ENCODE measurements at places on chromosomes 13 and 19. TPM values are rescaled to one million over a fixed set of nuclear protein-coding genes. Genes with fewer than 3 reads are reported as not detected.

CLDN10 gene
- not detected for total RNA-seq

DNA sequence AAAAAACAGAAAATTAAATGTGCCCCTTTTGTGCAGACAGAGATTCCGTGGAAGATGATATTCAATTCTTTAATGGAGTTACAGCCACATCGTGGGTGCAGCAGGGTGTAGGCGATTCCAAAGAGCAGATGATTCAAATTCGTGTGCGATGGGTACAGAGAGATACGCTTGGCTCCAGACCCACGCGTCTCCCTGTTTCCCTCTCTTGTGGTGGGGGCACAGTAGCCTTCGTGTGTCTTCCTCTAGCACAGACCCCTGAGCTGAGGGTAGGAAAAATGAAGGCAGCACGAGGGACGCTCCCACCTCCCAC lies 4.8 kb downstream of the TSPAN16 start:
- DNase-seq: no peak

GRCh38 chr13:93147946-93148345 lies 78.7 kb upstream of the GPC6 start:
- DNase-seq: no peak

DNA sequence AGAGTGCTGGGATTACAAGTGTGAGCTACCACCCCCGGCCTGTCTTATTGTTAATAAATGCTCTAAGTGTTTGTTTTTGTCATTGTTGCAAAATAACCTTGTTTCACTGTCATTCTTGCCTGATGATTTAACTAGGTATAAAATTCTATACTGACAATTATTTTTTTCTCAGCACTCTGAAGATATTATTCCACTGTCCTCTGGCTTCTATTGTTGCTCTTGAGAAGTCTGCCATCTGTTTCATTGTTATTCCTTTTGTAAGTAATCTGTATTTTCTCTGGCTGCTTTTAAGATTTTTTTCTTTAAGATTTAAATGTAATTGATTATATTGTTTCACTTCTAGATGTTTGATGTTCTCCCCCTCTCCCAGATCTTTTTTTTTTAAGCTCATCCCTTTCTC lies 17.6 kb downstream of the ZNF420 start:
- DNase-seq: no peak

RFPL4A gene
- not detected for total RNA-seq

GRCh38 chr19:33246709-33247440 lies 21.2 kb upstream of the SLC7A10 start:
- no peak for DNase-seq

DNA sequence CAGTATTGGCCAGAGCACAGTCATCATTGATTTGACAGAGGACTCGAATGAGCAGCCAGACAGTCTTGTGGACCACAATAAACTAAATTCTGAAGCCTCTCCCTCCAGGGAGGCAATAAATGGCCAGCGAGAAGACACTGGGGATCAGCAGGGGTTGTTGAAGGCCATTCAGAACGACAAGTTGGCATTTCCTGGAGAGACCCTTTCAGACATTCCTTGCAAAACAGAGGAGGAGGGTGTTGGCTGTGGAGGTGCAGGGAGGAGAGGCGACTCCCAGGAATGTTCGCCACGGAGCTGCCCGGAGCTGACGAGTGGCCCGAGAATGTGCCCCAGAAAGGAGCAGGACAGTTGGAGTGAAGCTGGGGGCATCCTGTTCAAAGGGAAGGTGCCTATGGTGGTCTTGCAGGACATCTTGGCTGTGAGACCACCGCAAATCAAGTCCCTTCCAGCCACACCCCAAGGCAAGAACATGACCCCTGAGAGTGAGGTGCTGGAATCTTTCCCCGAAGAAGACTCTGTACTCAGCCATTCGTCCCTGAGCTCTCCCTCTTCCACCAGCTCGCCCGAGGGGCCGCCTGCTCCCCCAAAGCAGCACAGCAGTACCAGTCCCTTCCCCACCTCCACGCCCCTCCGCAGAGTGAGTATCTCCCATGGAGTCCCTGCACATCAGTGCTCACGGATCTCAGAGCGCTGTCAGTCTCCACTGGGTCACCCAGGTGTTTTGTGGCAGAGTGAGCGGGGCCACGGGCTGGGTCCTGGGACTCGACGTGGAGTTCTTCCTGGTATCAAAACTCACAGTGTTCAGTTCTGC lies 6.9 kb downstream of the CHAF1A start:
- DNase-seq: no peak

LRFN3 gene
- 3.8 TPM for total RNA-seq

DNA sequence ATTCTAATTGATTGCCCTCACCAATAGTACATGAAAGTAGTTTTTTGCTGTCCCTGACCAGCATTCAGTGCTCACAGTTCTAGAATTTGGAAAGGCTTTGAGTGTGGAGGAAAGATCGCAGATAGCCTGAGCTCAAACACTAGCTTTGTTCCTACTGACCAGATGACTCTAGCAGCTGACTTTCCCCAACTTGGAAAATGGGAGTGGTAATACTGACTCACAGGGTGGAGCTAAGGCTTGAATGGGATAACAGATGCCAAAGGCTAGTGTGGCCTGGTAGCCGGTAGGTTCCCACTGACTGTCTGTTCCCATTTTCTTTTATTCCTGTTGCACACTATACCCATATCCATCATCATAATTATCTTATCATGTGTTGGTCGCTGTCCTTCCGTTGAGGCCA lies 3.7 kb downstream of the ZSCAN22 start:
- DNase-seq: no peak

DNA sequence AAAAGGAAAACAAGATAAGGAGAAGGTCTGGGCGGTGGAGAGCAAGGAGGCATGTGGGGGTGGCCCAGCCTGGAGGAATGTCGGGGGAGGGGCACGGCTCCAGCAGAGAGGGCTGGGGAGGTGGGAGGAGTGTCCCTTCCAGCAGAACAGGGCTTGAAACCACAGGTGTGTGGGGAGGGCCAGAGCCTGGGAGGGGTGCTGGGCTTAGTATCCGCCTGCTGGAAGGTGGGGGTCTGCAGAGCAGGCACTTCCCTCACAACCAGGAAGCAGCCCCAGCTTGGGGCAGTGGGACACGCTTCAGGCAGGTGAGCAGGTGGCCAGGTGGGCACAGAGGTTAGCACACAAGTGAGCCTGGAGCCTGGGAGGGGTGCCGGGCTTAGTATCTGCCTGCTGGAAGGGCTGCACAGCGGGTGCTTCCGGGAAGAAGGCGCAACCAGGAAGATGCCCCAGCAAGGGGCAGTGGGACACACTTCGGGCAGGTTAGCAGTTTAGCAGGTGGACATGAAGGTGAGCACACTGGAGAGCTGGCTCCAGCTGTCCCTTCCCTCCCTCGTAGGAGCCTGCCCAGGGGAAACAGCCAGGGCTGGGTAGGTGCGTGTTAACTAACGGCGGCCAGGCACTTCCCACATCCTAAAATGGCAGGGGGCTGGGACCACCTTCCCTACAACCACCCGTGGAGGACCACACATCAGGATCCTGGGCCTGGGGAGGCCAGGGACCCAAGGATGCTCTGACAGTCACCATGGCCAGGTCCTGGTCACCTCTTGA lies 3.0 kb downstream of the GAS6 start:
- DNase-seq: no peak

NLRP4 gene
- total RNA-seq: 30.2 TPM

TMEM86B gene
- 9.5 TPM for total RNA-seq

ZNF43 gene
- total RNA-seq: 10.6 TPM

- DNase-seq: no peak
Observed at GRCh38 chr13:93539914-93540313, 313.3 kb downstream of the GPC6 start.

- no peak for DNase-seq
Observed at GRCh38 chr13:39623466-39623865, 20.5 kb upstream of the LHFPL6 start.

SYNE4 gene
- 1.2 TPM for total RNA-seq

TNFSF11 gene
- not detected for total RNA-seq

DNA sequence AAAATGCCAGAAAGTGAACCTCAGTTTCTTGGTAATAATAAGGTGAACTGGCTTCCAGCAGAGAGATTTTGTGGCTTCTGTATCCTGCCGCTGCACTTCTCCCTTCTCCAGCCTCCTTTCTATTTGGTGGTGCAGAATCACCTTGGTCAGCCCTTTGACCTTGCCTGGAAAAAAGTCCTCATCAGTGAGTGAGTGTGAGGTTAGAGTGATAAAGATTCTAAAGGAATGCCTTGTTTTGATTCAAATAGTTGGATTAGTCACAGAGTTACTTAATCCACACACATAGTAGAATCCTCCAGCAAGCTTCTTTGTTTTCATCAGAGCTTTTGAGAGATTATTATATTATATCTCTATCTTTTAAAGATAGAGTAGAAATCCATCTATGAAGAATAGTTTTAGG lies 140.9 kb downstream of the KCNRG start:
- DNase-seq: no peak

DNA sequence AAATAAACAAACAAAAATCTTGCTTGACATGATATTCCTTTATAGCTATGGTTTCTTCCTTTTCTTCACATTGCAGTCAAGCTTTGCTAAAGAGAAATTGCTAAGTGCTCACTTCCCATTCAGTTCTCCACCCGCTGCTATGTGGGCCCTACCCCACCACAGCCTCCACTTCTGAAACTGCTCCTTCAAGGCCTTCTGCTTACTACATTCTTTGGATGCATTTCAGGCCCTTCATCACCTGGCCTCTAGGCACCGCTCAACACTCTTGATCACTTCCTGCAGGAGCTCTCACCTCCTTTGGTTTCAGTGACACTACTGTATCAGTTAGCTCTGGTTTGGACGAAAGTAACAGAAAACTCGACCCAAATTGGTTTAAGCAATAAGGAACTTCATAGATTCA lies 72.4 kb downstream of the KLF5 start:
- DNase-seq: peak; percentile 48

- no peak for DNase-seq
Observed at GRCh38 chr13:67277581-67277980, 47.4 kb upstream of the PCDH9 start.

DNA sequence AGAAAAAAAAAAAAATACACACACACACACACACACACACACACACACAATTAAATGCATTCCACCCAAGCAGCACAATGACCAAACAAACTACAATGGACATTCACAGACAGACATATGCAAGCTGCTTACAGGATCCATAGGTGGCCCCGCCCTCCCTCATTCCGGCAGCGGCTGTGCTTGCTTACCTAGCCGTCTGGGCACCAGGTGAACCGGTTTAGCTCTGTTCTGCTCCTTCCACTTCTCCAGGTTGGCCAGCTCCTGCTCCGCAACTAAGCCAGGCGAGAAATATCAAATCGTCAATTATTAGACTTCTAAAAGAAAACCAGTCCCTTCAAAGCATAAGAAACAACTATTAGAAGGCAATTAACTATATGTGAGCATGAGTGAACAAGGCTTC lies 23.1 kb downstream of the EPSTI1 start:
- DNase-seq: no peak

DNA sequence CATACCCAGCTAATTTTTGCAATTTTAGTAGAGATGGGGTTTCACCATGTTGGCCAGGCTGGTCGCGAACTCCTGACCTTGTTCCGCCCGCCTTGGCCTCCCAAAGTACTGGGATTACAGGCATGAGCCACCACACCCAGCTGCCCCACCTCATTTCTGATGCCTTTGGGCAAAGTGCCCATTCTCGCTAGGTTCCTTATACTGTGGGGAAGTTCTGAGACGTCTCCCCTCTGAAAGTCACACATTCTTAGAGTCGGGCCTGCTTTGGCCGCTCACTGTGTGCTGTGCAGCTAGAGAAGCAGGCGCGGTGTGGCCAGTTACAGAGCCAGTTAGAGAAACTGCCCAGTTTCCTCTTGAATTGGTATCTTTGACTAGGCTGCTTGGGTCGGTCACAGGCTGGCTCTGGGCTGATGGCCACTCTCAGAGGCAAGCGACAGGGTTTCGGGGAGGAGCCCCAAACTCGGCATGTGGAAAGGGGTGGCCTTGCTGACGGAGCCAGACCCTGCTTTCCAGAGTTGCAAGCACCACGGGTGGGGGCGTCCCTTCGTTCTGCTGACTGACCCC lies 18.0 kb downstream of the PRAM1 start:
- no peak for DNase-seq

- no peak for DNase-seq
Observed at GRCh38 chr19:58003174-58003828, 681 bp upstream of the ZNF606 start.

ARHGAP33 gene
- 12.3 TPM for total RNA-seq

DNA sequence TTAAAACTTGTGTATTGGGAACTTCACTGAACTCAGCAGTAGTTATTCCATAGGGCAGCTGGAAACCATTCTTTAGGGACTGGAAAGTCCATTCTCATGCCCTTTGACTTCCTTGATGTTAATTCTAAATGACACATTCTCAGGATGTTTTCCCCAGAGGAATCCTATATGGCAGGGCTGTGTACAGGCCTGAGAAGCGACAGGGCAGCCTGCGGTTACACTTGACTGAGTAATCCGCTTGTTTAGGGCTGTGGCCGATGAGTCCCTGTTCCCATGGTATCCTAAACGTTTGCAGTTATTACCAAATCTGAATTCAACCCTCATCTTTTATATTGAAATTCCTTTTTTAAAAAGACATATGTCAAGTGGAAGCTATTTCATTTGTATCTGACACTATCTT lies 83.5 kb downstream of the COL4A2 start:
- no peak for DNase-seq

- DNase-seq: no peak
Observed at GRCh38 chr13:81106348-81106747, 765.4 kb upstream of the SPRY2 start.

DNA sequence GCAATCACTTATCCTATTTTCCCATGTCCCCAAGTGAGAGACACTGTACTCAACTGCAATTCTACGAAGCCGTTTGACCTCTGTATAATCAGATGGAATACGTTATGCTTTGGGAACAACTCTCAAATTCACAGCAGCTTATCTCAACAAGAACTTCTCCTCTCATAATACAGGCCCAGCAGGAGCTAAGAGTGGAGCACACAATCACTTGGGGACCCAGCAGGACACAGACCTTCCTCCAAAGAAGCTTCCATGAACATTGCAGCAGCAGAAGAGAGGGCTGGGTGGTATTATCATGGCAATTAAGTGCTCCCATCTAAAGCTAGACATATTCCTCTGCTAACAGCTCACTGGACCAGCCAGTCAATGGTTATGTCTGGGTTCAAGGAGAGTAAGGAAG lies 428.3 kb upstream of the MIR17HG start:
- DNase-seq: no peak

GRCh38 chr13:35005051-35005450 lies 63.0 kb downstream of the NBEA start:
- DNase-seq: no peak

- DNase-seq: peak; percentile 92
Observed at GRCh38 chr19:7340959-7341837, 7.5 kb upstream of the ARHGEF18 start.

GARIN5A gene
- total RNA-seq: 1.2 TPM

DNA sequence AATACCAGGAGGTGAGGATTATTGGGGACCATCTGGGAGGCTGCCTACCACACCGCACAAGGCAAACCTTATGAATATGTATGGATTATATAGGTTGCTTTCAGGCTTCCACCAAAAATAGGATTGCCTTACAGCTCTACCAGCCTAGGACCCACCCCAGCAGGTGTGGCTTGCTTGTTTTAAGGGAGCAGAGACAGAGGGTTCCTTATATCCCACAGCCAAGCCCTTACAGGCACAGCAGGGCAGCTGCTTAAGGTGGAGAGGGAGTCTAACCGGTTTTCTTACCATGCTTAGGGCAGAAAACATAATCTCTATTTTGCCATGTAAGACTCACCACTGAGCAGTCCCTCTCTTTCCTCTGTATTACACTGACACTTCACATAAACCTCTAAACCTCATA lies 16.1 kb upstream of the TTYH1 start:
- no peak for DNase-seq

GRCh38 chr13:43377973-43378372 lies 354.6 kb downstream of the DNAJC15 start:
- no peak for DNase-seq

ZNF730 gene
- total RNA-seq: 5.8 TPM

SBK3 gene
- total RNA-seq: not detected

- no peak for DNase-seq
Observed at GRCh38 chr13:30004204-30004603, 153.8 kb upstream of the UBL3 start.

ERICH6B gene
- total RNA-seq: not detected

RUBCNL gene
- 0.14 TPM for total RNA-seq

Data from Karpas-422 (cell line).